NCI-H1436 (cell line): ENCODE measurements at places on chromosomes 6 and 20.
A peak's percentile ranks its signal among the peaks of the same experiment; 100 is the strongest.

- no peak for DNase-seq
Observed at GRCh38 chr6:3418496-3419060, 38.3 kb downstream of the SLC22A23 start.

DNA sequence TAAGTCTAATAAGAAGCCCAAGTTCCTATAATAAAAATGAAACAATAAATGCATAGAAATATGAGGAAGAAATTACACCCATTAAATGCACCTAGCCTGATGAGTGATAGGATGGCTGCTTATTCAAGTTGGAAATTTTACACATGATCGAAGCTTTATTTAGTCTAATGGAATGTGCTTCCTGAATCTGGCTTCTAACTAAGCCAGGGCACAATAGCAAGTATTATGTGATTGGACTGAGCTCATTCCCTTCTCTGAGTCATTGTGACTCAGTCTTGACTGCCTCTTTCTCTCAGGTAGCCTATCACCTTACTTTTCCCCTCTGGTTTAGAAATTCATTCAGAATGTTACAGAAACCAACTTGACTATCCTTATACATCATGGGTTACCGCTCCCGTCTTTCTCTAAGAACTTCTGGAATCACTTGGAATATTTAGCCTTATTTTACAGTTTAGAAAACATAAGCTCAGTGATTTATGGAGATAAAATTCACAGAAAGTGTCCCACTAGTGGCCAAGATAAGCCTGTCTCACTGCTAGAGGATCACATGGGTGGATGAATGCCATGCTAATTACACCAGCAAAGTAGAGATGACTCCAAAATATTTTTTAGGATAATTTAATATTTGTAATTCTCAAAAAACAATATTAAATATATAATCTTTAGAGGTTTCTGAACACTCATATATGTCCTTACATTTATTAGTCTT lies 505.3 kb upstream of the JAG1 start:
- DNase-seq: no peak

DNA sequence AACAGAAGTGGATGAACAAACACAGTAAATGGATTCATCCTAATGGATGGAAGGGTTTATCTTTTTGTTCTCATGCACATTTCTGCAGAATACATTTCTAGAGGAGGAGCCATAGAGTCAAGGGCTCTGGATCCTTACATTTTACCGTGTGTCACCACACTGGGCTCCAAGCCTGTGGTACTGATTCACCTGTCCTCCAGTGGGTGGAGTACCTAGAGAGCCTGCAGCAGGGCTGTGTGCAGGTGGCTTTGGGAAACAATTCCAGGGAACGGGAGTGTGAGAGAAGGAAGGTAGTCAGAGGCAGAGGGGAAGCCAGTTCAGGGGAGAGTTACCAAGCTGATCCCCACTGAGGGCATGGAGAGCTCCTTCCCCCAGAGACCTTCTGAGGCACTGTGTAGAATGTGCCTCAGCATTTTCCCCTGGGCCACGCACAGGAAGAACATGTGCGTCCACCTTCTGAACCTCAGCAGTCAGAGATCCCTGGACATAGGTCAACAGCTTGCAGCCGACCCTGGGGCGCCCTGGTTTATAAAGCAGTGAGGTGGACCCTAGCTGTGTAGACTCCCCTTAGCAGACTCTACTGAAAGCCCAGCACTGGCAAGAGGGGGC lies 85.3 kb upstream of the SLC22A23 start:
- DNase-seq: peak; percentile 8

GRCh38 chr20:48010623-48011022 lies 225.3 kb upstream of the SULF2 start:
- no peak for DNase-seq

GRCh38 chr20:49880177-49880576 lies 35.2 kb downstream of the SPATA2 start:
- no peak for DNase-seq
